ENCODE measurements at places on chromosomes 3 and 15.

GRCh38 chr3:68666429-68667136 lies 265.8 kb downstream of the TAFA4 start:
- no peak for DNase-seq

GRCh38 chr15:99140590-99140989 lies 35.7 kb downstream of the SYNM start:
- DNase-seq, result no peak

DNA sequence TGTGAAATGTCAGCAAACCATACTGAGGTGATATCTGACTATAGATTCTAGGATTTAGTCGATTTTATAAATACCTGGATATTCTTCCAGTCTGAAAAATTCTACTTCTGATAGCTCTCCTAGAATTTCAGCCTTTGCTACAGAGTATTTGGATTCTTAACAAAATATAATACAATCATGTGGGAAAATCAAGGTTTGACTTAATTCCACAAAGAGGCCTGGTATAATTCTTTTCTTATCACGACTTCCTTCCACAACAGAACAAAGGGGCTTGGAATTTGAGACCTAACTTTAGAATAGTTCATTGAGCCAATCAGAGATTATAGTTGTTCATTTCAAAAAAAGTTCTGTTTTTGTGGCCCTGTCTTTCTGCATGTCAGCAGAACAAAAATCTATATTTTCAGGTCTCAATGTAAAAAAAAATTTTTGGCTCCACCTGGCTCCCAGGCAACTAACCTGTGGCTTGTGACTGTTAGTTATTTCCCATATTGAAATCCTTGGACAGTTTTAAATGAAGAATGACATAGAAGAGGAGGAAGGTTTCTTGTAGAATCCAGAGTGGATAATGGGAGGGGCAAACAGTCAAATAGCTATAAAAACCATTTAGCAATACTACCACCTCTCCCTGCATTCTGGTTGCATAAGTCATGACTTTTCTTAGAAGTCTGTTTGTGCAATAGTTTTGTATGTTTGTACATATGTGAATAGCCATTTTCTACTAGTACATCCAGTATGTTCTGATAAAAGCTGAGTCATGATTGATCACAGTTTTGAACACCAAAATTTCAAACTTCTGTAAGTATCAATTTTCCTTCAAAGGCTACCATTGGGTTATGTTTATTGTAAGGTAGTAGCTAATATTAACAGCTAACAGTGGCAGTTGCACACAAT lies 4.0 kb downstream of the TM4SF1 start:
- DNase-seq, result peak; percentile 93

- DNase-seq, result no peak
Observed at GRCh38 chr3:72348357-72348756, 499.9 kb downstream of the SHQ1 start.

- no peak for DNase-seq
Observed at GRCh38 chr3:9455596-9456131, 58.2 kb downstream of the SETD5 start.

DNA sequence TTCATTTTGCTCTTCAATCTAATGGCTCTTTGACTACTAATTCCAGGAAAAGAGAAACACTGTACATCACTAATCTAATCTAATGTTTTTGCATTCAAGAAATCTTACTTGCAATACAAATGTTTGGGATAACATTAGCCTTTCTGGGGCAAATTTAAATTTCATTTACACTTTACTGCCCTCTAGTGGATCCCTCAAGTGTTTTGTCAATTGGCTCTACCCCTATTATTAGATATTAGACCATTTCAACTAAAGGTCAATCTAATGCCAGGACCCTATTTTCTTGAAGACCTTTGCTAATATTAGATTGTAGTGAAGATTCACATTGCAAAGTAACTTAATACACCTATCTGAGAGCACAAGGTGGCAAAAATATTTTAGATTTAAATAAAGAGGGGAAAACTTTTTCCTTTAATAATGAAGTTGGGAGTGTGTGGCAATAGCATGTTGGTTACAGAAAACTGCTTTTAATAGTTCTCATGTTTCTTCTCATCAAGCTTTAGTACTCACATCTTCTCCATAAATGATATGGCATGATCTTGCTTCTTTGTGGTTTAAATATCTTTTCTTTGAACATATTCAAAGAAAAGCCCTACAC lies 5.0 kb downstream of the C2CD4A start:
- peak; percentile 67 for DNase-seq

DNA sequence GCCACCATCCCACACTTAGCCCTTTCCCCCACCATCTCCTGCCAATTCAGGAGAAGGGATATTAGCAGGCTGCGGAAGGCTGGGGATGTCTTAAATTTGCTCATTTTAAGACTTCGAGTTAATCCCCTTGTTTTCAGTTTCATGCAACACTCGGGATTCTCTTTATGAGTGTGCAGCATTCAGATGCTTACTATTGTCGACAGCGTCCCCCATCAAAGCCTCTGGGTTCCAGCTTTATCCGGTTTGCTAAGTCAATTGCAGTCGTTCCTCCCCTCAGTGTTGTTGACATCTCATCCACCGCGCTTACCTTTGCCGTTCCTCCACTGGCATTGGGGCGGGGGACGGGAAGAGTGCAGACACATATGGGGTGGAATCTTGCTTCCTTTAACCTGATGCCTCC lies 220.2 kb downstream of the VPS13C start:
- DNase-seq, result no peak

- no peak for DNase-seq
Observed at GRCh38 chr15:83435202-83435601, 11.9 kb upstream of the SH3GL3 start.

- peak; percentile 34 for DNase-seq
Observed at GRCh38 chr15:72306211-72306785, 13.7 kb downstream of the CELF6 start.

Data from inflammatory macrophage treated with lipopolysaccharide for 4 hours (primary cell).